Right hindlimb (tissue), 1 donor: ENCODE measurements at places on chromosomes 2 and 18.
A peak's percentile ranks its signal among the peaks of the same experiment; 100 is the strongest.

DNA sequence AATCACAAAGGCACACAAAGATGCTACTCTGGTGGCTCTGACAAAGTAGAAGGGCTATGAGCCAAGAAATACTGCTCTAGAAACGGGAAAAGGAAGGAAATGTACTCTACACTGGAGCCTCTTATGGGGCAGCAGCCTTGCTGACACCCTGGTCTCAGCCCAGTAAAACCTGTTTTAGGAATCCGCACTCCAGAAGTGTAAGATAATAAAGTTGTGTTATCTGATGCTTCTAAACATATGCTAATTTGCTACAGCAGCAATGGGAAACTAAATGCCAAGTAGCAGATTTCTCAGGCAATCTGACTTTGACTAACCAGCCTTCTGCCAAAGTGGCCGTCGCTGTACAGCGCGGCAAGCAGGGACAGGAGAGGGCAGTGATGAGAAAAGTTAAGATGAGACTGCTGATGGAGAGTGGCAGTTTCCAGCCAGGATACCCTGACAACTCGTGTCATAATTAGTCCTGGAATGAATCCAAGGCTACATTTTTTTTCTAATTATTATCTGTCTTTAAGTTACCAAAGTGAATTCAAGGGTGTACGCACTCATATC is 99.0 kb downstream of the NETO1 start:
- no peak for DNase-seq

DNA sequence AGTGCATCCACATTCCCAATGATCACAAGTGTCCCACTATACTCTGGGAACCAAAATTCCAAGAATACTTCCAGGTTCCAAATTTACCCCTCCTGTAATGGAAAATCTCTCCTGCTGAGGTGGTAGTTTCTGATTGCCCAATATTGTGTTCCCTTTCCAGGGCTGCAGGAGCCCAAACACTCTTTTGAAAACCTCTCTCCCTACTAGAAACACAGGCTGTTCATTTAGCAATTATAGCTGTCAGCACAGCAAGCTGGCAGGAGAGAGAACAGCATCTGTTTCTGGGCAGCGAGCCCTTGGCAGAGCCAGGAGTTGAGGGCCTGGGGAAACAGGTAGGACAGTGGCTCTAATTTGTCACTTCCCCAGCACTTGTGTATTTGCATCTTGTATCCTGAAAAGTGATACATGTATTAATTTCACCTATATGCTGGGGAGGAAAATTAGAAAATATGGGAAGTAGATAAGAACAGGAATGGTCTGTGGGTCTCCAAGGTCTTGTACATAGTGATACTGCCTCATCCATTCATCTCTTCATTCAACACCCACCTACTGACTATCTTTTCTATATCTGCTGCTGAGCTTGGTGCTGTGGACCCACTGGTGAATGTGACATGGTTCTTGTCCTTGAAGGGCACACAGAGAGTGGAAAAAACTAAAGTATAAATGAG is 16.9 kb upstream of the PAIP2B start:
- peak; percentile 23 for DNase-seq

DNA sequence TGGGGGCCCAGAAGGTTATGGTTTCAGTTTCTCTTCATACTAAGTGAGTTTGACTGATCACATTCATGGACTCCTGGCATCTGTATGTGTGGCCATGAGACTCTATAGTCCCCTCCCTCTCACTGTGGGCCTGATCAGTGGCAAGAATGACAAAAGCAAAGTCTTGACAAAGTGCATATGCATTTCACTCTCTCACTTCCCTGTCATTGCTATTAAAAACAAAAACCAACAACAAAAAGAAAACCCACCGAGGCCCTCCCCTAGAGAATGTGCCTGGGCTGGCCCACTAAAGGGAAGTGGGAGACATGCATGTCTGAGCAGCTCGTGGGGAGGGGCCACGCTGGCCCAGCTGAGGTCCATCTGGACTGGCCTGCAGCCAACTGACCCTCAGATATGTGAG is 600.1 kb upstream of the RAB6C start:
- DNase-seq = no peak

GRCh38 chr2:212282671-212283261 is 255.8 kb downstream of the ERBB4 start:
- DNase-seq = no peak

- peak; percentile 59 for DNase-seq
These were observed 100.2 kb downstream of the TNS1 start for GRCh38 chr2:217902379-217903141.
